WTC11 (cell line): ENCODE measurements at places on chromosomes 1 and 21.

- H3K36me3 ChIP-seq, result peaks cover 43% of the 10 kb centered on the region
- H3K27me3 ChIP-seq, result no peaks in the 10 kb centered on the region
- DNase-seq, result no peak
- H3K4me3 ChIP-seq, result no peak overlapping the region
- H3K4me1 ChIP-seq, result peaks cover 22% of the 10 kb centered on the region
- no peak overlapping the region for H3K27ac ChIP-seq
Observed at GRCh38 chr1:8363767-8364301, 45.9 kb downstream of the SLC45A1 start.

GRCh38 chr21:25700741-25701140 lies 34.0 kb downstream of the ATP5PF start:
- no peak overlapping the region for H3K27ac ChIP-seq
- no peak for DNase-seq
- no peak overlapping the region for H3K4me3 ChIP-seq
- no peaks in the 10 kb centered on the region; the same call in 1 of the 2 replicates for H3K27me3 ChIP-seq
- peaks cover 6% of the 10 kb centered on the region for H3K4me1 ChIP-seq
- peaks cover 10% of the 10 kb centered on the region for H3K36me3 ChIP-seq

DNA sequence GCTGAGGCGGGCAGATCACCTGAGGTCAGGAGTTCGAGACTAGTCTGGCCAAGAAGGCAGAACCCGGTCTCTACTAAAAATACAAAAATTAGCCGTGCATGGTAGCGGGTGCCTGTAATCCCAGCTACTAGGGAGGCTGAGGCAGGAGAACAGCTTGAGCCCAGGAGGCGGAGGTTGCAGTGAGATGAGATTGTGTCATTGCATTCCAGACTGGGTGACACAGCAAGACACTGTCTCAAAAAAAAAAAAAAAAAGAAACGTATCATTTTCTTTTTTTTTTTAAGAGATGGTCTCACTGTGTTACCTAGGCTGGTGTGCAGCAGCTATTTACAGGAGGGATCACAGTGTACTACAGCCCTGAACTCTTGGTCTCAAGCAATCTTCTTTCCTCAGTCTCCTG lies 47.3 kb downstream of the ITGB3BP start:
- H3K4me3 ChIP-seq, result no peak overlapping the region
- no peaks in the 10 kb centered on the region for H3K27me3 ChIP-seq
- peaks cover 29% of the 10 kb centered on the region for H3K36me3 ChIP-seq
- no peak for DNase-seq
- no peaks in the 10 kb centered on the region for H3K4me1 ChIP-seq
- no peak overlapping the region for H3K27ac ChIP-seq

DNA sequence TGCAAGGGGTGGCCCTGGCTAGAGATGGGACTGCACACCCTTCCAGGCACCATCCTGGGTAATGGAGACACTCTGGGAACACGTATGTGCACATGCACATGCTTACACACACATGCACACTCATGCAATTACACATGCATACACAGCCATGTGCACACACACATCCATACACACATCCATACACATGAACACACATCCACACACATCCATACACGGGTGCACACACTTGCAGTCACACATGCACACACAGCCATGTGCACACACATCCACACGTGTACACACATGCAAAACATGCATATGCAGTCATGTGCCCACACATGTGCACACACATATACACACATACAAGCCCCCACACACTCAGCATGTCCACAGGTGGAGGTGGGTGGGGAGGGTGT lies 22.3 kb upstream of the POFUT2 start:
- peaks cover 9% of the 10 kb centered on the region for H3K27me3 ChIP-seq
- peaks cover 6% of the 10 kb centered on the region; the same call in 1 of the 2 replicates for H3K4me1 ChIP-seq
- no peak overlapping the region for H3K4me3 ChIP-seq
- no peaks in the 10 kb centered on the region for H3K36me3 ChIP-seq
- no peak for DNase-seq

- no peak for DNase-seq
- H3K27me3 ChIP-seq, result no peaks in the 10 kb centered on the region
- H3K4me1 ChIP-seq, result no peaks in the 10 kb centered on the region
Observed at GRCh38 chr1:225835856-225836255, 25.9 kb downstream of the EPHX1 start.

DNA sequence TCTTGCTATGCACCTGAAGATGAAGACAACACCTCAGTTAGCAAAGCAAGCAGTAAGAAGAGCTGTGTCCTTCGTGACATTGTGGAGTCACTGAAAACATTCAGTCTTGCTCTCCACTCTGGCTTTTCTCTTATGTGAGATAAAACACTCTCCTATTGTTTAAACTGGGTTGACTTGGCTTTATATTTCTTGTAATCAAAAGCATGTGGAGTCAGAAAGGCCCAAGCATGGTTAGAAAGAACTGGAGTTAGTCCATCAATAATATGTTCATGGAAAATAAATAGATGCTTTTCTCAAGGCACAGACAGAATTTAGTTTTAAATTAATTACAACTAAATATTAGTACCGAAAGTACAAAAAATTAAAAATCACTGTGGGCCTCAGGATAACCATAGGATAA lies 61.7 kb downstream of the UBE2U start:
- H3K27ac ChIP-seq, result no peak overlapping the region
- H3K27me3 ChIP-seq, result no peaks in the 10 kb centered on the region
- no peaks in the 10 kb centered on the region for H3K36me3 ChIP-seq
- DNase-seq, result no peak
- H3K4me3 ChIP-seq, result no peak overlapping the region
- peaks cover 9% of the 10 kb centered on the region for H3K4me1 ChIP-seq

DNA sequence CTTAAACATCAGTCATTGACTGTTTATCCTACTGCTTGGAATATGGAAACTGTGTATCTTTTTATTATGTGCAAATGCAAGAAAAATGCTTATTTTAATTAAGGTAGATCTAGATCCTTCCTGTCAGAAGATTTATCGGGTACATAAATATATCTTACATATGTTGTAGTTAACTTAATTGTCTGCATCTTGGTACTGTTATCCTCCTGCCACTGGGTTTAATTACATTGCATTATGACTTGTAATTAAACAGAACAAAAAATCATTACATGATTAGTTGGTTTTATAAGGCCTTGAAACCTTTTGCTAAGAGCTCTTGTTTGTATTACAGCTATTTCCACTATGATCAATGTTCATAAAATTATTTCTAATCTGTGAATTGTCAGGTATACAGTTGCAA lies 211.2 kb downstream of the PTGER3 start:
- no peaks in the 10 kb centered on the region for H3K27me3 ChIP-seq
- H3K4me1 ChIP-seq, result peaks cover 15% of the 10 kb centered on the region
- H3K36me3 ChIP-seq, result peaks cover 24% of the 10 kb centered on the region
- DNase-seq, result no peak
- no peak overlapping the region for H3K27ac ChIP-seq

- no peak overlapping the region for H3K27ac ChIP-seq
- no peaks in the 10 kb centered on the region for H3K36me3 ChIP-seq
- H3K27me3 ChIP-seq, result peaks cover 40% of the 10 kb centered on the region
- DNase-seq, result no peak
- peaks cover 32% of the 10 kb centered on the region for H3K4me1 ChIP-seq
Observed at GRCh38 chr1:183414365-183414764, 3.8 kb downstream of the NMNAT2 start.

GRCh38 chr1:234851450-234852438 lies 241.8 kb upstream of the IRF2BP2 start:
- no peak overlapping the region for H3K4me3 ChIP-seq
- no peaks in the 10 kb centered on the region for H3K27me3 ChIP-seq
- H3K27ac ChIP-seq, result peak overlapping the region; percentile 1; the same call in 1 of the 2 replicates

- H3K36me3 ChIP-seq, result peaks cover 34% of the 10 kb centered on the region
- H3K27me3 ChIP-seq, result peaks cover 8% of the 10 kb centered on the region
- H3K27ac ChIP-seq, result no peak overlapping the region
- H3K4me3 ChIP-seq, result peak overlapping the region; percentile 76
Observed at GRCh38 chr21:46098303-46099141, 610 bp downstream of the COL6A2 start.
